Lung microvascular endothelial cell (primary cell): ENCODE measurements at places on chromosomes 12 and 14.

DNA sequence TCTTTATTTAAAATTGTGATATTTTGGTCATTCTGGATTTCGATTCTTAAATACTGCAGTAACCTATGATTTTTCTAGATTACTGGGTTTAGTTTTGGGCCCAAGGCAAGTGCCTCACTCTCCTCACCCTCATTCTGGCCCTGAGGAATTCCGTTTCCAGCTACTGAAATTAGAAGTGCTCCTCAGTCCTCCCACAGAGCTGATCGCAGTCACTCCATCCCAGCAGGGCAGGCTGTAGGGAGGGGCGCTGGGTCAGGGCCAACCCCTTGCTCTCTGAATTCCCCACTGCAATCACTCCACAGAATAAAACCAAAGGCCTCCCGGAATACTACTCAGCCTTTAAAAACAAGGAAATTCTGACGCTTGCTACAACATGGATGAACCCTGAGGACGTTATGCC is 66.5 kb upstream of the DIO3 start:
- no peak for DNase-seq

- DNase-seq = peak; percentile 69
Measured at GRCh38 chr14:77097006-77097699, 905 bp upstream of the CIPC start.

- no peak for DNase-seq
Measured at GRCh38 chr12:116808113-116809105, 70.3 kb downstream of the RNFT2 start.

GRCh38 chr14:45034730-45035129 is 49.2 kb upstream of the PRPF39 start:
- DNase-seq = no peak

- peak; percentile 87 for DNase-seq
Measured at GRCh38 chr12:8697476-8698131, at the start of gene RIMKLB. Gene RIMKLB (plus strand): TSS chr12:8697991. CDS start chr12:8713867, 15,876 bp downstream.

DNA sequence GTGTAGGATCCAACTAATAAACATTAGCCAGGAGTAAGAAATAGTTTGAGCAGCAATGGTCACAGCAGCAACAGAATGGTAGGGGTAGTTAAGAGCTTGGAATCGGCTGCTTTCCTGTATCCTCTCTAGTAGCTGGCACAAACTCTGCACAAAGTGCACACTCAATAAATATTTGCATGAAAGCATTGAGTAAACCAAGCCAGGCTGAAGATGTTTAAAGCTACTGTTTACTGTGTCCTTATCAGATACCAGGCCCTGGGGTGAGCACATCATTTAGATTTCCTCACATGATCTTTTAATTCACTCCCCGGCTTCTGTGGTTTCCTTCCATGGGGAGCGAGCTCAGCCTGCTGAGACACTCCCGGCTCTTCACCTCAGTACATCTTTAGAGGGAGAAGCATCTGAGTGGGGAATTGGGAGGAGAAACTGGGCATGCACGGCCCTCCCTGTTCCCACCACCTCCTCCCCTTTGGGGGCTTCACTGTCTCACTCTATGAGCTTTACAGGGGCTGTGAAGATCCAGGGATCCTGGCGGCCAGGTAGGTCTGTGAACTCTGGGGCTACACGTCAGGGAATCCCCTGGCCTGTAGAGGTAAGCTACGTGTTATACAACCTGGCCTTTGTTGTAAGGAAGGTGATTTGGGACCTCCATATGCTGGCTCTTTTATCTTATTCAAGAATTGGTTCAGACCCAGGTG is 107.2 kb upstream of the VASH1 start:
- no peak for DNase-seq

DNA sequence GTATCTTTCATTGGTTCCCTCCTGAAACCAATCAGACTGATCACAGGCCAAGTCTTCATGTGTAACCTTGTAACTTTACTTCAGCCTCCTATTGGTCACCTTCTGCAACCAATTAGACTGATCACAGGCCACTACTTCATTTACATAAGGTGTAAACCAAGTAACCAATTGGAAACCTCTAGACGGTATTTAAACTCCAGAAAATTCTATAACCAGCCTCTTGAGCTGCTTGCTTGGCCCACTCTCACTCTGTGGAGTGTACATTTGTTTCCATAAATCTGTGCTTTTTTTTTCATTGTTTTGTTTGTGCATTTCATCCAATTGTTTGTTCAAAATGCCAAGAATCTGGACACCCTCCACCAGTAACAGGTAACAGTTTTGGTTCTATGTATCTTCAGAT is 47.5 kb downstream of the EIF2S3B start:
- no peak for DNase-seq
